ENCODE measurements at places on chromosomes 5 and 9.

GRCh38 chr9:88411471-88411870, 23.2 kb downstream of the SPIN1 start:
- DNase-seq, result no peak

GRCh38 chr5:54109626-54110330, 200.6 kb downstream of the ARL15 start:
- no peak for DNase-seq

GRCh38 chr5:72064801-72065570, 42.3 kb upstream of the MAP1B start:
- no peak for DNase-seq

DNA sequence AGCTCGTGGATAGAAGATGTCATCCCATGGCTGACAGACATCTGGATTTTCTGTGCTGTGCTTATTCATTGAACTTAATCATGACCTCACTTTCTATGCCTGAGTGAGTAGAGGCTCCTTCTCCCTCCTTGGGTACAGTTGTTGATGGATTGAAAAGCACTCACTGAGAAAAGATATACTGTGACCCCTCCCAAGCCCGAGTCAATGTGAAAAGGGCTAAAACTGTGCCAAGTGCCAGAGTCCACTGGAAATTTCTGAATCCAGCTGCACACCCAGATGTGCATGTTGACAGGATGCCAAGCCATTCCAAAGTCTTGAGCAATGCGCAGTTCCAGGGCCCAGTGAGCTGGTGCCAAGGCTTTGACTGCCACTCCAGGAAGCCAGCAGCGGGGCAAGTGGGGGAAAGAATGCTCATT, 473.0 kb downstream of the NTRK2 start:
- DNase-seq, result no peak

DNA sequence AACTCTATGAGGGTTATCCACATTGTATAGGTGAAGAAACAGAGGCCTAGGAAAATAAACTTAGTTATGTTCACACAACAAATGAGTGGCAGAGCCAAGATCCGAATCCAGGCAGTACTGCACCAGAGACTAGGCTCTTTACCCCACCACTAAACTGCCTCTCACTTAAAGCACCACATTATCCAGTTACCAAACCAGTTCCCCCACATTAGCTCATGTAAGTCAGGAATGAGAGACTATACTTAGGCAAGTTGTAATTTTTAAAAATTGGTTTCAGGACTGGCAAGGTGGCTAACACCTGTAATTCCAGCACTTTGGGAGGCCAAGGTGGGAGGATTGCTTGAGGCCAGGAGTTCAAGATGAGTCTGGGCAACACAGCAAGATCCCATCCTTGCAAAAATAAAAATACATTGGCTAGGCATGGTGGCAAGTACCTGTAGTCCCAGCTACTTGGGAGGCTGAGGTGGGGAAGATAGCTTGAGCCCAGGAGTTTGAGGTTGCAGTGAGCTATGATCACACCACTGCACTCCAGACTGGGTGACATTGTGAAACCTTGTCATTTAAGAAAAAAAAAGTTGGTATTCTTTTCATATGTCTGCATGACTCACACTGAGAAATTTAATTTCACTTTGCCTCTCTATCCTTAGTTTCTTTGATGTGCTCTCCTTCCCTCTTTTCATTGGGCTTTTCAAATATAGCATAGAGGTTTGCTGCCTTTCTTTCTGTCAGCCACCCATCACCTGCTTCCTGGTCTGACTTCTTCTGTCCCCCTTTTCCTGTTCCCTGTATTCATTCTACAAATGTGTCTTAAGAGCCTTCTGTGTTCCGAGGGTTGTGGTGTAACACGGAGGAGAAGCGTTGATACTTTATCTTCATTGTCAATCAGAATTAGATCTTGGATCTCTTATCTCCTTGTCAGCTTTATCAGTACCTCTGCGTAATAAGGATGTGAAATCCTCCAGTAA, 64.7 kb downstream of the ERMP1 start:
- DNase-seq, result peak; percentile 51

DNA sequence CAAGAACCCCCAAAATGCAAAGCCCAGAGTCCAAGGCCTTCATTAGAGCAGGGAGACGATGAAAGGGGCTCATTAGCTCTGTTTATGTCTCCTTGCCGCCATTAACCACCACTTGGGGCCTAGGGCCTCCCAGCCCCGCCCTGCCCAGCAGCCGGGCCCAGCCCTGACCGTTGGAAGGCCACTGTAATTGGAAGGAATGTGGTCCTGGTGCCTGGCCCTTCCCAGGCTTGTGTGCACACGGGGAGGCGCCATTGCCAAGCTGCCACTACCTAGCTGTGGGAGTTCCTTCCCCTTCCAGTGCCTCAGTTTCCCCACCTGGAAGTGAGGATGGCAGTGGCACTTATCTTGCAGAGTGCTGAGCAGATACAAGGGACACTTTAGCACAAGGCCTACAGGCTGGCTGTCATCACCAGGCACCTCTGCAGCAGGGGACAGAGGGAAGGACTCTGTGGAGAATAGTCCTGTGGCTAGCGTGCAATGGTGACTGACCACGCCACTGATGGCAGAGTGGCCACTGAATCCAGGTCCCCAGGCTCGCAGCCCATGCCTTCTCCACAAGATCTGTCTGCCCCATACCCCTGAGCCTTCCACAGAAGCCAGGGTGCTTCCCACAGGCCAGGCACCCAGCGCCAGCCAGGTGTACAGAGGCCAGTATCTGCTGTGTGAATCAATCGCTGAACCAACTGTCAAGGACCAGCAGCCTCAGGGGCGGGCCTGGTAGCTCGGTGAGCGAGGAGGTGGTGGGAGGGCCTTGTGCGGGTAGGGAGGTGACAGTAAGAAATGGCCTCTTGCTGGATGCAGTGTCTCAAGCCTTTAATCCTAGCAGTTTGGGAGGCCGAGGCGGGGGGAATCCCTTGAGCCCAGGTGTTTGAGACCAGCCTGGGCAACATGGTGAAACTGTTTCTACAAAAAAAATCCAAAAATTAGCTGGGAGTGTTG, 20.8 kb downstream of the GBGT1 start:
- DNase-seq, result peak; percentile 37

DNA sequence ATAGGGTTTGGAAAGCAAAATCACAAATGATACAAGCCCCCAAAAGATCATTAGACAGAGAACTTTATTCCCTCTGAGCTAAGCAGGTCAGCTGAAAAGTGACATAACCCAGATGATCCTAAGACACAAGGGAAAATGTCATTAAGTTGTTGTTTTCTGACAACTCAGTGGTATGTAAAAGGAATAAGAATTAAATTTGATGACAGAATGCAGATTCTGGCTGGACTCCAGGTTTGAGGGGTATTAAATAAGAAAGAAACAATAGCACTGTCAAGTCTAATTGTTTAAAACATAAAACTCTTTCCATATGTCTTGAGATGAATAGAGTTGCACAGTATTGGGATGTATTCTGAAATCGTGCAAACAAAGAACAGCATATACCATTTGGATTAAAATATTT, 429.9 kb downstream of the CAAP1 start:
- no peak for DNase-seq

DNA sequence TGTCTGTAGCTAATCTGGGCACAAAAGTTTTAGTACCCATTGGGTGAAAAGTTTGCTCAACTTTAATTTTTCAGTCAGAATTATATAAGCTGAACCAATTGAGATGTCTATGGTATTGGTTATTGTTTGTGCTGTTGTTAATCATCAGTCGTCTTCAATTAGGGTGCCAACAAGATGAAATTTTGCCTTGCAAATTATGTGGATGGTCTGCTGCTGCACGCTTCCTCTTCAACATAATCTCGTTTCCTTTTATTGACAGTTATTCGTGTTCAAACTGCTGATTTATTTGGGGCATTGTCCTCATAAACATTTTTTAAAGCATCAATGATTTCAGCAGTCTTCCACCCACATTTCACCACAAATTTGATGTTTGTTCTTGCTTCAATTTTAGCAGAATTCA, 194.0 kb downstream of the HTR1A start:
- no peak for DNase-seq

DNA sequence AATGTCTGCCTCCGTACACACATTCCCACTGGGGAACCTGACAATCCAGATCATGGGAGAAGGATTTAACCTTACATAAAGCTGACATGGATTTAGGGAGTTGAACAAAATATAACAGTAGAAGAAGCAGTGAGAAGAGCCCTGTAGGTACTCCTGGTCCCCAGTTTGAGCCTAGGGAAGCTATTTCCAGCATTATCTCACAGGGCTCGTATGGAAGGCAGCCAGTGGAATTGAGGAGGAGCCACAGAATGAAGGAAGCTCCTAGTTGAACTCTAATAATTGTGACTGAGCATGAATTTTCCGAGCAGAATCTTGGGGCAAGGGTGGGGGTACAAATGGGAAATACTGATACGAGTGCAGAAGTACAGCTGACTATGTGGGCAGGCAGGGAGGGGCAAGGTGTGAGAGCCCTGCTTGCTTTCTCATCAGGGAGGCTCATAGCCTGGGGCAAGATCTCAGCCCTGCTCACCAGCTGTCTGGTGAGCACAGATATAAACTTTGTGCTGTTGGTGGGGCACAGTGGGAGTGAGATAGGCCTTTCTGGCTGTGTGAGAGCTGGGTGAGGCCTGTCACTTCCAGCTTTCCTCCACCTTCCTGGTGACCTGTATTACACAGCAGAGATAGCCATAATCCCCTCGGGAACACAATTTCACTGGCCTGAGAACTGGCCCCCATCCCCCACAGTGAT, 290.7 kb upstream of the IL12B start:
- DNase-seq, result peak; percentile 18

- no peak for DNase-seq
Observed at GRCh38 chr9:110440796-110441195, 103.1 kb upstream of the TXNDC8 start.

GRCh38 chr9:88180081-88180765, 41.9 kb upstream of the SPATA31C2 start:
- DNase-seq, result peak; percentile 8

DNA sequence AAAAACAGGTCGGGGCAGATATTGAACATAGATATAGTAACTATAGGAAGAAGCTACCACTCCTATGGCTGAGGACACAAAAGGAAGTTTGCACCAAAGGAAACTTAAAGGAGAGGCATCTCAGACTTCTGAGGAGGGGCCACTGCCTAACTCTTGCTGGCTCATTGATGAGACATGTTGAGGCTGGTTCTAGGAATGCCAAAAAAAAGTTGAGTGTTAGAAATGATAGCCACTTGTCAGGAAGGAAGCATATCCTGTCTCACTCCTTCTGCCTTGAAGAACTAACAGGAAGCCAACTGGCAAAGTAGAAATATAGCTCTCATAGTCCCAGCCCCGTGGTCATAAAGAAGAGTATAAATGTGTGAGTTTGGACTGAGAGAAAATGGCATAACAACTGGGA, 23.3 kb upstream of the STOM start:
- peak; percentile 72 for DNase-seq

DNA sequence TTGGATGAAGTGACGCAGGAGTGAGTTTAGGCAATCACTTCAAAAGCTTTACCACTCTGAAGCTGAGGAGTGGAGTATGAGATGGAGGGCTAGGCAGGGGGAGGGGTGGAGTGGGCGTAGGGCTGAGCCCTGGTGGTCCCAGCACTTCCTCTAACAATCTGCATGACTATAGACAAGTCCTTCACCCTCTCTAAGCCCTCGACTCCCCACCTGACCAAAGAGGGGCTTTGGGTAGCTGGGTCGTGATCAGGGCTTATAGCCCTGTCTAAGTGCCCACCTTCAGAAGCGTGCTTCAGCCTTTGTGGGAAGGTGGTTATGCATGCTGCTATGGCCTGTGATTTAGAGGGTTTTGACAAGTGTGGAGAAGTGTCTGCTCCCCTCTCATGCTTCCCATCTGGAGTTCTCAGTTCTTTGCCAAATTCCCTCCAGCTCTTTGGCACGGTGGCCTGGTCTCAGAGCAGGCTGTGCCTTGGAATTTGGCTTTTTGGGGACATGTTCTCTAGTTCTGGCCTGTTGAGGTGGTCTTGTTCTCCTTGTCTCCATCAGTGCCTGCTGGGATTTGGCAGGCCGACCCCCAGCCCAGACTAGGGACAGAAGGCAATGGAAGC, 53.0 kb downstream of the ACTBL2 start:
- no peak for DNase-seq

- peak; percentile 45 for DNase-seq
Observed at GRCh38 chr9:126490214-126490631, 123.5 kb upstream of the LMX1B start.

DNA sequence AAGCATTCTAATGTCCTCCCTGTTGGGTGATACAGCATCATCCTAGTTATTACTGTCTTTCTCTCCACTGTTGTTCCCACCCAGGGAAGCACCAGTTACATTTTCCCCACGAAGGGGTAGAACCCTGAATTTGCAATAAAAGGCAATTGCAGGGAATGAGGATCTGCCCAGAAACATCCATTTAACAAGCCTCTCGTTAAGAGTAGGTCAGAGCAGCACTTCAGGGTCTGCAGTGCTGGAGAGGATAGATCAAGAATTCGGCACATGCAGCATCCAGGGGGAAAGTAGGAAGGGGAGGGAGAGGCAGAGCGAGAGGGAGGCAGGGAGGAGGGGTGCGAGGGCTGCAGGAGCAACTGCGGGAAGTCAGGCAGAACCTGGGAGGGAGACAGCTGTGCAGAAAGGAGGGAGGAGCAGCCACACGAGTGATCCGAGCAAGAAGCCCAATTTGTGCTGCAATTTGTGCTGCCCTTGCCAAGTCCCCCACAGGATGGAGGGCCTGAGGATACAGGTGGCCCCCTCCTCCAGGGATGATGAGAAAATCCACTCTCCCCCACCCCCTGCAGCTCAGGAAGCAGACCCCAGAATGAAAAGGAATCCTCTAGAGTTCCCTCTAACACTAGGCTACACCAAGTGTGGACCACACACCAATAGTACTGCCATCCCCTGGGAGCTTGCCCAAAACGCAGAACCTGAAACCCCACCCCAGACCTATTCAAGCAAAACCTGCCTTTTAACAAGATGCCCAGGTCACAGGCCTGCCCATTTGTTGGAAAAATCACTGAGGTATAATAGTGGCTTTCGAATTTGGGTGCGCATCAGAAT, 62.2 kb downstream of the EPB41L4B start:
- DNase-seq, result no peak

- DNase-seq, result no peak
Observed at GRCh38 chr5:81163651-81164050, 69.5 kb upstream of the CKMT2 start.

GRCh38 chr9:123069010-123069481, 35.6 kb downstream of the GPR21 start:
- no peak for DNase-seq

DNA sequence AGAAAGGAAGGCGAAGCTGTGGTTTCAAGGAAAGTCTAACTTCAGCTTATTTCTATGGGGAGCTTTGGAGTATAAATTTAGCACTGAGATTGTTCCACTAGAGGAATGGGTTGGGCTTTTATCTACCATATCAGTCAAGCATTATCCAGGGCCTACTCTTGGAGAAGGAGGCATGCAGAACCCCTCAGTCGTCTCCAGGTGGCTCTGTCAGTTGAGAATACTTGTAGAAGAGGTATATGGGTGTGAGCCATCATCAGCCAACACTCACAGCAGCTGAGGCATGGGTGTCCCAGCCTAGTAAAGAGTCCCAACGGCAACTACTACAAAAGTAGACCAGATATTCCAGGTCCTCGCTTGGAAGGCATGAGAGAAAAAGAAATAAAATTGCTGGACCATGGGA, 548.5 kb upstream of the GRAMD2B start:
- DNase-seq, result no peak
